ENCODE measurements at places on chromosomes 3 and 15. TPM values are rescaled to one million over a fixed set of nuclear protein-coding genes. Genes with fewer than 3 reads are reported as not detected.
A peak's percentile ranks its signal among the peaks of the same experiment; 100 is the strongest.

Gene CAMK2N2
- total RNA-seq = 3.6 TPM

Gene TAMM41
- 26.3 TPM for total RNA-seq

Gene NCKIPSD
- 23.1 TPM for total RNA-seq

DNA sequence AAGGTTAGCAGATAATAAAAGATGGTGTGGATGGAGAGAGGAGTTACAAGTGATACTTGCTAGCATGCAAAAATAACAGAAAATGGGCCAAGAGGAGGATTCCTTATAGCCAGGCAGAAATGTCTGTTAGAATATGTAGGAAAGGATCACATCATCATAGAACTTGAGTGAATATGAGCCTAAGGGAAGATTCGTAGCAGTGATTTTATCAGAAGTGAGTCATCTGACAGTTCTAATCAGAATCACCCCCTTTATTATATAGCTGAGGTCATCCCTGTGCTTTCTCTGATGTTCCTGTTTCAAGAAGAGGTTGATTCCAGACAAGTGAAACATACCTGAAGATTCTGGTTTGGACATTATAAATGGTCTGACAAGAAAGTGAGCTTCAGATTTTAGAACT, 22.9 kb downstream of the EXOG start:
- H3K4me3 ChIP-seq = no peak overlapping the region
- no peaks in the 10 kb centered on the region for H3K27me3 ChIP-seq
- no peaks in the 10 kb centered on the region for H3K36me3 ChIP-seq

DNA sequence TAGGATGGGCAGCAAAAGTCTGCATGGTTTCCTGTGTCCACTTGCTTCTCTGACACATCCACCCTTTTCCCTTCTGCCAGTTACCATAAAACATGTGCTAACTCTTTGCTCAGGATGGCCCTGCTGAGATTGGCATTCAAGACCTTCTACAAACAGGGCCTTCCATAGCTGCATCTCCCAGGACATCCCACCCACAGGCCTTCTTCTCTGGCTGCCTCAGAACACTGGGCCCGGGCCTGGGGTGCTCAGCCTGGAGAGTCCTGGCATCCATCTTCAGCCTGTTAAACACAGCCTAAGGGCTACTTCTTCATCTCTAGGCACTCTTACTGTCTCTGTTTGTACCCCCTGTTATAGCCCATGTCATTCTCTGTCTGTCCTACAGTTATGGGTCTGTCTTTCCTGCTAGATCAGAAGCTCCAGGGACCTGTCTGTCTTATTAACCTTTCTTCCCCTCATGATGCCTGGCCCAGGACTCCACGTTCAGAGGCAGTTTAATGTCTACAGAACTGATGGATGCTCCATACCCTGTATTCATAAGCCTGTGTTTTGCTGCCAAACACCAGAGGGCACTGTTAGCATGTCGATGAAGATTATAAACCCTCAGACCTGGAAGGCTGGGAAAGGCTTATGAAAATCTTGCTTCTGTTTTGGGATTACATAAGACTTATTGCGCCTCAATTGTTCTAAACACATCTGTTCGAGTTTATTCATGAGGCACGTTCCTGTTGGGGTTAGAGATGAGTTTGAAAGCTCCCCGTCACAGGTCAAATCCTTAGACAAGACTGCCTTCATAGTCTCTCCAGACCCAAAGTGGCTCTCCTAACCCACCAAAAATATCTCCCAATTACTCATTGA, 16.5 kb downstream of the SEMA3G start:
- H3K27ac ChIP-seq = no peak overlapping the region
- no peak overlapping the region for H3K4me3 ChIP-seq
- peaks cover 37% of the 10 kb centered on the region for H3K27me3 ChIP-seq
- peak; percentile 63 for DNase-seq

DNA sequence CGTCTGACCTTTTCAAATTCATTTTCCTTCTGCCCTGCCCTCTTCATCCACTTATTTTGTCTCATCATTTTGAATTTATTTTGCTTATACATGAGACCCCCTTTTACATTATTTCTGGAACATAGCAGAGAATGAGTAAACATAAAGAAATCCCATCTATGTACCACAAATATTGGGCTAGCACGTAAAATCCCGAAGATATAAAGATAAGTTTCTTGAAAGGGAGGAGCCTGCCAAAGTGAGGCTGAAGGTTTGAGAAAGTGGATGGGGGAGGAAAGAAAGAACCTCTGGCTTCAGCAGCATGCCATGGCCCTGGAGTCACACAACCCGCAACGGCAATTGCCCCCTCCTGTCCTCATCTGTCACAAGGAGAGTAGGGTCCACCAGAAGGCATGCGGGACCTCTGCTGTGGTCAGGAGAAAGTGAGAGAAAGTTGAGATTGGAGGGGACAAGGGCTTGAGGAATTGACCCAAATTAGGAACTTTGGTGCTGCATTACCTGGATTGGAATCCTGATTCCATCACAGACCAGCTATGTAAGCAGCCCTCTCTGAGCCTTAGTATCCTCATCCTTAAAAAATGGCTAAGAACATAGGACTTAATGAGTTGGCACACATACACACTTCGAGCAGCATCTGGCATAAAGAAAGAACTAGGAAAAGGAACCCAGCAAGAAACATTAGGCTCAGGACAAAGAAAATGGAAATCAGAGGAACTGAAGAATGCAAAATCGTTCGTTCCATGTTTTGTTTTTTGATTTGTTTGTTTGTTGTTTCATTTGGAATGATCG, 53.7 kb upstream of the GYG1 start:
- H3K36me3 ChIP-seq = no peaks in the 10 kb centered on the region
- H3K4me1 ChIP-seq = peaks cover 8% of the 10 kb centered on the region

DNA sequence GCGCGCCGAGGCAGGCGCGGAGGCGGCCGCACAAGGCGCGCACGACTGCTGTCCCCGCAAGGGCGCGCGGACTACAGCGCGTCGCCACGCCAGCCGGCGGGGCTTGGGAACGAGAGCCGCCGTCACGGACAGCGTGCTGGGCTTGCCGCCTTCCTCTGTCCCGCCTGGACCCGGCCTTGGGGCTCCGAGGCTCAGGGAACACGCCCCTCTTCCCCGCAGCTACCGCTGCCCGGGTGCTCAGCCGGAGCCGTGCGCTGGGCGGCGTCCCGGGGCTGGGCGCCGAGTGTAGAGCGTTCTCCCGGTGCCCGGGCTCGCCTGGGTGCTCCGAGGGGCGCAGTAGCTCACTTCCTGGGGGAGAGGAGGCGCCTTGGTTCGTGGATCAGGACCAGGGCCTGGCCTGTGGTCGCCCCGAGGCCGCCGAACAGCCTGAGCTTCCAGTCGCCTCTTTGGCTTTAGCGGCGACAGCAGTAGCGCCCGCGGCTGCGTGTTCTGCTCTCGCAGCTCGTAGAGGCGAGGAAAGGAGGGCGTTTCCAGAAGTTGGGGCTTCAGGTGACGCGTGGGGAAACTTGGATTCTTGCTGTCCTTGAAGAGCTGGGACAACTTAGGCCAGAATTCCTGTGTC, 226.7 kb upstream of the C2CD4B start:
- H3K27me3 ChIP-seq = no peaks in the 10 kb centered on the region
- H3K4me3 ChIP-seq = peak overlapping the region; percentile 95
- DNase-seq = peak; percentile 75
- peaks cover 30% of the 10 kb centered on the region for H3K36me3 ChIP-seq
- no peak overlapping the region for H3K27ac ChIP-seq

- peaks cover 5% of the 10 kb centered on the region for H3K36me3 ChIP-seq
- H3K4me1 ChIP-seq = peaks cover 12% of the 10 kb centered on the region
- no peak overlapping the region for H3K27ac ChIP-seq
- H3K27me3 ChIP-seq = no peaks in the 10 kb centered on the region
- H3K4me3 ChIP-seq = no peak overlapping the region
These were observed 82.6 kb downstream of the LSM3 start for GRCh38 chr3:14261229-14261628.

Data from Calu3 (cell line).